ENCODE measurements at places on chromosomes 12 and 14.

DNA sequence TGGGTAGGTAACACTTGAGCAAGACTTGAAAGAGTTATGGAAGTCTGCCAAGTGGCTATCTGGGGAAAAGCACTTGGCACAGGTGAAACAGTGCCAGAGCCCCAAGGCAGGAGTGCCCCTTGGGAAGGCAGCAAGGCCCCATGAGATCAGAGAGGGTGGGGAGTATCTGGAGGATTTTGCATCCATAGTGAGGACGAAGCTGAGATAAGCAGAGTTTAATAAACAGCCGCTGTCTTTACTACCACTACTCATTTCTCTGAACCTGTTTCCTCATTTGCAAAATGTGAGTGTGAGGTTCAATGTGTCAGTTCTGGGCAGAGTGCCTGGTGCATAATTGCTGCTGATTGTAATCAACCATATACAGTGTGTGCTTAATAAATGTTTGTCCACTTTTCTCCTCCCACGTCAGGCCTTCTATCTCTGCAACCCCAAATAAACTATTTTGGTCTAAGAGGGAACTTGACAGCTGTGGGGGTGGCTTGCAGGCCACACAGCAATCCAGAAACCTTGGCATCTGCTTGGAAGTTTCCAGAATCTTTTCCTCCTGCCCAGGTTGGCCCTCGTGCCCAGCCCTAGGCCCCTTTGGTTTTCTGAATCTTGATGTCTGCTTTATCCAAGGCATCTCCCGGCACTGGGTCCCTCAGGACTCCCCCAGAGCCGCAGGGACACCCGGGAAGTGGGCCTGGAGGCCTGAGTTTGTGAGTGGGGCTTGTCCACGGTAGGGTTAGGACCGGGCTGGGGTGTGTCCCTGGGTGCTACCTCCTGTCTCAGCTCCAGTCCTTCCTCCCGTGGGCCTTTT lies 4.5 kb downstream of the ABCB9 start:
- DNase-seq: no peak

GRCh38 chr12:25884920-25885234 lies 73.6 kb upstream of the RASSF8 start:
- no peak for DNase-seq

- no peak for DNase-seq
Measured at GRCh38 chr14:92753250-92753649, 4.8 kb upstream of the LGMN start.

GRCh38 chr14:34496679-34497513 lies 34.9 kb upstream of the SPTSSA start:
- no peak for DNase-seq

DNA sequence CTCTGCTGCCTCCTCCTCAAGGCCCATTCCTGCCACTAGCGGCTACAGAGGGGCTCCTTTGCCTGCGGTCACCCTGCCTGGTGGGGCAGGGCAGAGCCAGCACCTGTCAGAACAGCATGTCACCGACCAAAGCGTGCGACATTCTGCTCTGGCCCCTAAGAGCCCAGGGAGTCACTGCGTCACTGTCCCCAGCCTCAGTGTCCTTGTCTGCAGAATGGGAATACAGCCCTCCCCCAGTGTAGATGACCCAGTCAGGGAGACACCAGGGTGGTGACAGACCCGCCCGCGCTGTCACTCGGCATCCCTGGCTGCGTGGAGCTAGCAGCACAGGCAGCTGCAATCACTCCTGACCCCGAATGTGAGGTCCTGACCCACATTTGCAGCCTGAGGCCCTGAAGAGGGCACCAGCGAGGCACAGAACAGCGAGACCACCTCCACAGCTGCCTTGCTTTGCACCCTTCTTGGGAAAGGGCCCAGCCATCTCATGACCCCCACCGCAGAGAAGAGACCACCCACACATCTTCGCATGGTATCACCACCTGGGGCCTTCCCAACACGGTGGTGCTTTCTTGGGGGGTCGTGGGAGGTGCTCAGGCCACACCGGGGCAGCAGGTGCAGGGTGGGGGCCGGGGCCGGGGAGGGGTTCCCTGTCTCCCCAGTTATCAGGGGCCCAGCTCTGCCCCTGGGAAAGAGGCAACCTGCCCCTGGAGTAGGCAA lies 2.5 kb downstream of the AHNAK2 start:
- DNase-seq: no peak

DNA sequence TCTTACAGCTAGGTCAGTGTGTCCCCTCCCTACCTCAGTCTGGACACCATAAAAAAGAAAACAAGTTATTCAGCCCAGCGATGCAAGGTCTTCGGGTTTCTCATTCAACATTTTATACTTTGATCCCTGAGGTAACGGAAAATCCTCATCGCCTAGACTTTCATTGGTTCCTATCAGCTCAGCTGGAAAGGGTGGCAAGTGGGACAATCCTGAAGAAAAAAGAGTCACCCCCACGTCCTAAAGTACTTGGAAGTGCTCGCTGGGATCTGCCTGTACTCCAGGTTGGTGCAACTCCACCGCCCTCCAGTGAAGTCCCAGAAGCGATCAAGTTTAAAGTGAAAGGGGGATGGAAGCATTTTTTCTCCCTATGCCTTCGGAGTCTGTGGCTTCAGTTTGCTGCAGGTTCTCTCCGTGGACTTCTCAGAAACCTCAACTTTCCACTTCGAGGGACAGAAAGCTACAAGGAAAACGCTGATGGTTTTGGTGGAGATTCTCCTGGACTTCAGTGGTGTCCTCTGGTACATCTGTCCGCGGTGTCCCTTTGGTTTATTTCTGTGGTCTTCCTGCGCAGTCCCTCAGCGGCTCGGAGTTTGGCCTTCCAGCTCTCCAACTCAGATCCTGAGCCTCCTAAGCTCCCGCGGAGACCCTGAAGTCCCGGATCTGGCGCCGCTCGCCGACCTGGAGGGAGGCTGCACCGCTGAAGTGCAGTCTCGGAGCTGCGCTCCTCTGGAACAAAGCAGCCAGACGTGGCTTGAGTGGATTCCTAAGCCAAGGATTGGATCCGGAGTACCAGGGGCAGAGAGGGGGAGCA lies 1.8 kb upstream of the LRFN5 start:
- no peak for DNase-seq

- no peak for DNase-seq
Measured at GRCh38 chr12:33703221-33703620, 263.6 kb upstream of the SYT10 start.

DNA sequence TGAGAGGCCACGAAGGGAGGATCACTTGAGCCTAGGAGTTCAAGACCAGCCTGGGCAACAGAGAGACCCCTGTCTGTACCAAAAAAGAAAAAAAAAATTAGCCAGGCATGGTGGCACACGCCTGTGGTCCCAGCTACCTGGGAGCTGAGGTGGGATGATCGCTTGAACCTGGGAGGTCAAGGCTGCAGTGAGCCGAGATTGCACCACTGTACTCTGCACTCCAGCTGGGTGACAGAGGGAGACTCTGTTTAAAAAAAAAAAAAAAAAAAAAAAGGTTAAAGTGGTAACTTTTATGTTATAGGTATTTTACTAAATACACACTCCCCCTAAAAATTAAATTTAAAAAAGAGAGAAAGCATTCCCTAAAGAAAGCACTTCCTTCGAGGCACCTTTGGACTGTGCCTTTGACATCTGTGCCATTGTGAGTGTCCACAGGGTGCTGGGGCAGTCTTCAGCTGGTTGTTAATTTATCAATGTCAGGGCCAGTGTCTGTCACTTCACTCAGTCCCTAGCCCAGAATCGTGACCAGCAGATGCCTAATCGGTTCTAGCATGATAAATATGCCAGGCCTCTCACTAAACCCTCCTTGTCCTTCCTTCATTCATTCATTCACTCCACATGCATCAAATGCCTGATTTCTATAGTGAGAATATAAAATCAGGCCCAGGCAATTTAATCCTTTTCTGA lies 63.1 kb downstream of the B4GALNT3 start:
- DNase-seq: no peak

- no peak for DNase-seq
Measured at GRCh38 chr12:116060764-116061163, 216.7 kb downstream of the MED13L start.

- DNase-seq: no peak
Measured at GRCh38 chr12:85568395-85569103, 267.7 kb downstream of the RASSF9 start.

DNA sequence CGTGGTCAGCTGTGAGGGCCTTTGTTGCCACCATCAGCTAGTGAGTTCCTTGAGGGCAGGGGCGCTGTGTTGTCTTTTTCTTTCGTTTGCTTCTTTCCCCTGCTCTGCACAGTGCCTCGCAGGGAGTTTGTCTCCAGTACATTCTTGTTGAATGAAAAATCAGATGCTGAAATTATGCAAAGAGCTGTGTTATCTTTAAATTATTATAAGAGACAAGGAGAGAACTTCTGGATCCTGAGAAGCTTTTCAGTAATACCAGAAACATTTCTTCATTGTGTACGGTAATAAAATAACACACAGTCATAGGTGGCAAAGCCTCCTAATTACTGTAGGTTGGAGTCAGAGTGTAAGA lies 14.9 kb downstream of the EML1 start:
- DNase-seq: no peak

- no peak for DNase-seq
Measured at GRCh38 chr14:57389646-57390036, 745 bp upstream of the NAA30 start.

- peak; percentile 46 for DNase-seq
Measured at GRCh38 chr12:3752096-3752709, 706 bp downstream of the CRACR2A start.

DNA sequence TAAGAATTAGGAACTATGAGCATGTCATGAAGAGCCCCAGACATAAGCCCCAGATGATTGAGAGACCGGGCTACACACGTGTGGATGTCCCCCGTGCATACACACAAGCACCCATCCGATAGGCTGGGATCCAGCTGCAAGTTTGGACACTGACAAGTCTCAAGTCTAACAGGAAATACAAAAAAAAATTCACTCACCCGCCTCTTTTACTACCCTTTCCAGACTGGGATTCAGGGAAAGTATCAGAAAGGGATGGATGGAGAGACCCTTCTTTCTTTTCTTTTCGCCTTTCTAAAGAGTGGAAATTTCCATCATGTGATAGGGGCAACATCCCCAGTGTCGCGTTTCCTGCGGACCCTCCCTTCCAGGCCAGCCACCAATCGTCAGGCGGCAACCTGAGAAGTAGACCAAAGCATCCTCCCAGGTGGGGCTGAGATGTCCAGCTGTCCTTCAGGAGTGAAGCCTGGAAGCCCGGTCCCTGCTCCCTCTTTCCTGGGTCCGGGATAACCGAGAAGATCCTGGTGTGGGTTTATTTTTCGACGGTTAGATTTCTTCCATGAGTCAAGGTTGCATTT lies 6.4 kb upstream of the SLC38A4 start:
- DNase-seq: no peak

- no peak for DNase-seq
Measured at GRCh38 chr12:2266666-2267620, 214.2 kb downstream of the CACNA1C start.

DNA sequence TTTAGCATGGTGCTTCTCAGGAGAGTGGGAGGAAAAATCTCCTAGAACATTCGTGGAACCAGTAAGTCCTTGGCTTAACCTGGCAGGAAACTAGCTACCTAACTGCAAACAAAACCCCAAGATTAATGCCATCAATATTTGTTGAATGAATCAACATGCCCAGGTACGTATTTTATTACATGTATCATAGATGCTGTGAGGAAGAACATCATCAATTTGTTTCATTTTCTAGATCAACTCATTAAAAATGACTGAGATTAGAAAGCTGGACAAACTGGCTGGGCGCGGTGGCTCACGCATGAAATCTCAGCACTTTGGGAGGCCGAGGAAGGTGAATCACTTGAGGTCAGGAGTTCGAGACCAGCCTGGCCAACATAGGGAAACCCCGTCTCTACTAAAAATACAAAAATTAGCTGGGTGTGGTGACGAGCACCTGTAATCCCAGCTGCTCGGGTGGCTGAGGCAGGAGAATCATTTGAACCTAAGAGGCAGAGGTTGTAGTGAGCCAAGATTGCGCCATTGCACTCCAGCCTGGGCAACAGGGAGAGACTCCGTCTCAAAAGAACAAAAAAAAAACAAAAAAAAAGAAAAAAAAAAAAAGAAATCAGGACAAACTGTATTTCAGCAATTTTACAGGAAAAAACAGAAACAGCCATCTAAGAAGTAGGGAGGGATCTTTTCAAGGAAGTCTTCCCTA lies 88.7 kb downstream of the NTN4 start:
- DNase-seq: no peak

- DNase-seq: no peak
Measured at GRCh38 chr14:73207615-73208014, 29.7 kb upstream of the PAPLN start.

DNA sequence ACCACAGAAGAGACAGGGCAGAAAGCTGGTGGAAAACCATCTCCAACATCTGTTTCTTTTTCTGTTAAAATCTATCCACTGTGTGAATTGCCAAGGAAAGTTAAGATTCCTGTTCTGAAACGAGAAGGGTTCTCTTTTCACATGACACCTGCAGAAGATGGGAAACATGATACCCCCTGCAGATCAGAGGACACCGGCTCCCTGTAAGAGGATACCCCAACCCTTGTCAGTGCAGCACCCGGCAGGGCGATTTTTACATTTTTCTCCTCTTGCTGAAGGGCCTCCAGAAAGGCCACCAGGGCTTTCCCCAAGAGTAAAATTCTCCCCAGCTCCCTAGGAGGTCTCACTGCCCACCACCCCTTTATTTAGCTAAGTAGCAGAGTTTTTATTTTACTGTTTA lies 48.2 kb downstream of the DPF3 start:
- DNase-seq: no peak

DNA sequence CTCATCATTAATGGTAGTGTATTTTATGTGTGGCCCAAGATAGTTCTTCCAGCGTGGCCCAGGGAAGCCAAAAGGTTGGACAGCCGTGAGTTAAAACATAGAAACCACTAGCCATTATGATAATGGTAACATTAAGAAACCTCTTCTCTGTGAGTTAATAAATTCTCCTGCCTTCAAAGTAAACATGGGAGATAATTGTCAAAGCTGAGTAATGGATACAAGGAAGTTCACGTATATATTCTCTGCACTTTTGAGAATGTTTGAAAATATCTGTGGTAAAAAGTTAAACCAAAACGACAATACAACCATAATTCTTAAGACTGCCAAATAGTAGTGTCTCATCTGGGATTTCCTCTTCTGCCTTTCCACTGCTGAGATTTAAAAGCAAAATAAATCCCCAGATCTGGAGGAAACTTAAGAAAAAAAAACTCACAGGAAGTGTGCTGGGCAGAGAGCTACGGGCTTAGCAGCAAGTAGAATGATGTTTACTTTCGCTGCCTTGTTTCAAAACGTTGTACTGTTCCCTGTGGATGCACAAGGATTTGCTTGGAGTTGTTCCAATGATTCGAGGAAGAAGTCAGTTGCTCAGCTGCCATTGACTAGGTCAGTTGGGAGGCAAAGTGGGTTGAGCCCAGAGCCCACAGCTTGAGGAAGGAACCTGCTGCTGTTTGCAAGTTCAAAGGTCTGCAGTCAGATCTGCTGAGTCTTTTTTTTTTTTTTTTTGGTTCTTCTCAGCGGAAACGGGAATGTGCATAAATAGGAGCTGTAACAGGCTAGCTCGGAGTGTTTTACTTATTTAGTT lies 1.7 kb downstream of the TPCN1 start:
- no peak for DNase-seq

DNA sequence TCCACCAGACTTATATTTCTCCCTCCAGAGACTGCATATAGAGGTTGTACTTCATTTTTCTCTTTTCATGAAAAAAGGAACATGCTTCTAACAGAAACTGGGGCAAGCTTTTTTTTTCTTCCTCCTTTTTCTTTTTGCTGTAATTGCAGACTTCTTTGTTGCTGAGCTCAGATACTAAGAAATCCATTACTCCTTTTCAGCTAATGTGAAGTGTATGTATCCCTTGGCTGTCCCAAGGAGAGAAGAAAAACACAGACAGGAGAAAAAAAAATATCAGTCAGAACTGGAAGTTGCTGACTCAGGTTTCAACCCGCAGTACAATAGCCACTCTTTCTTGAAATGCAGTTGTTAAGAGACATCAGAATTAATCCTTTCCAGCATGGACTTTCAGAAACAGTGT lies 1248.4 kb downstream of the LRFN5 start:
- no peak for DNase-seq
